ENCODE measurements at places on chromosomes 11 and 22.

DNA sequence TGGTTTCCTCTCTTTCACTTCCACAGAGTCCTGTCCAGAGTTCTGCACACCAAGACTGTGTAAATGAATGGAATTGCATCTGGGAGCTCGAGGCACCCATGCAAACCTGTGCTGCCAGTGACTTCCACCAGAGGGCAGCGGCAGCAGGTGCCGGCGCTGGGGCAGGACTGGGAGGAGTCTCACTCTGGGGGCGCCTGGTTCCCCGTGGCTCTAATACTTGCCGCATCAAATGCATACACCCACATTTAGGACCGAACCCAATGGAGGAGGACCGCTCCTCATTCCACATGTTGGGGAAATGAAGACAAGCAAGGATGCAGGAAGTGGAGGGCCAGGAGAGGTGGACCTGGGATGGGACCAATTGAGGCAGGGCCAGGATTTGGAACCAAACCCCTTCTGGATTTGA, 1.1 kb upstream of the CD6 start:
- peak; percentile 88 for DNase-seq

GRCh38 chr11:107482234-107482633, 24.6 kb upstream of the CWF19L2 start:
- DNase-seq = no peak

- DNase-seq = peak; percentile 16
Observed at GRCh38 chr11:19938169-19938856, 222.0 kb downstream of the DBX1 start.

DNA sequence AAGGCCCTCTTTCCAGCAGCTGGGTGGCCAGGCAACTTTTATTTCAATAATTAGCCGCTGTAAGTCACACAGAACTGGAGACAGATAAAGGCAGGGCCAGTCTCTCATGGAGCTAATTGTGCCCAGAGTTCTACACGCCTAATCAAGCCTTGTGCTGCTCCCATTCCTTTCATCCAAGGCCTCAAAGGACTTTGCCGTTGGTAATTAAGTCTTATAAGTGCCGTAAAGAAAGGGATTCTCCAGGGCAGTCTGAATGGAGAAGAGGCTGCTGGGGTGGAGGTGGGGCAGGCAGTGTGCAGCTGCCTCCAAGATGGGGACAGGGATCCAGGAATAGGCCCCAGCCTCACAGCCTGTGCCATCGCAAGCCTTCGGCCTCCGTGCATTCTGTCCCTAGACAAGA, 357.9 kb downstream of the TENM4 start:
- no peak for DNase-seq

DNA sequence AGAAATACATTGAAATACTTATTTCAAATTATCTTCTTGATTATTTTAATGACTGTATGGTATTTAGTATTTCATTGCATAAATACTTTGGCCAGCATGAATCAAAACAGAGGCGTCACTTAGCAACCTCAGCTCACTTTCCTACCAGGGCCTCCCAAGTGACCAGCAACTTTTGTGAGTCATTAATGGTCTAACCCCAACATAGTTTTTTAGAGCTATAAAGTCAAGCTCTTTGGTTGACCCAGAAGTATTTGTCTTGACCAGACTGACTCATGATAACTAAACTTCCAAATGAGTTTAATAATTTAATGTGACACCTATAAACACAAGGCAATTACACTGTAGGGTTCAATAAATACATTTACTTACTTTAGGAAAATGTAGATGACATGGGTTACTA, 27.9 kb upstream of the RBMXL2 start:
- no peak for DNase-seq

DNA sequence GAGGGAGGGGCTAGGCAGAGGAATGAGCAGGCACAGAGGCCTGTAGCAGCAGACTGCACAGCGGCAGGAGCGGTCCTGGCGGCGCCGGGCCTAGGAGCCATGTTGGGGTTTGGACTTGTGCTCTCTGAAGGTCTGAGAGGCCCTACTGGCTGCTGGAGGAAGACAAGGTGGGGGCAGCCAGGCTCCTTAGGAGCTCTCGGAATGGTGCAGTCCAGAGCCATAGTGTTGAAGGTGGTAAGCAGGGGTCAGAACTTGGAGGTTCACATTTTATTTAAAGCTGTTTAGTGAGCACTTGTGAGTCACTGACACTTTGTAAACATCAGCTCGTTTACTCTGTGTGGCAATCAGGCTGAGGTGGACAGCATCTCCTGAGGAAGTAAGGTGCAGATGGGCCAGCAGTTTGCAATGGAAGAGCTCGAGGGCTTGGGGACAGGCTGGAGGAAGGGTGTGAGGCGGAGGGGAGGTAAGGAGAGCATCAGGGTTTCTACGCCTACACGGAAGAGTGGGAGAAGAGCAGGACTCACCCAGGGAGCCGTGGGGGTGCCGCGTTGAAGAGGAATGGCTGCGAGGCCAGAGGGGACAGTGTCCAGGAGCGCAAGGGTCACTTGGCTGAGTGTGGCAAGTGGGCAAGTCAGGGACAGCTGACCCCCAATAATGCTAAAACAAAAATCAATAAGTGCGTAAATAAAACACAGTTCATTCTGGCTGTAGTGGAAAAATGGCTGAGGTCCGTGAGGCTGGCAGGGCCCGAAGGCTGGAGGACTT, 10.0 kb upstream of the TMEM191C start:
- DNase-seq = no peak

GRCh38 chr22:43391306-43391705, 20.5 kb upstream of the MPPED1 start:
- DNase-seq = no peak

DNA sequence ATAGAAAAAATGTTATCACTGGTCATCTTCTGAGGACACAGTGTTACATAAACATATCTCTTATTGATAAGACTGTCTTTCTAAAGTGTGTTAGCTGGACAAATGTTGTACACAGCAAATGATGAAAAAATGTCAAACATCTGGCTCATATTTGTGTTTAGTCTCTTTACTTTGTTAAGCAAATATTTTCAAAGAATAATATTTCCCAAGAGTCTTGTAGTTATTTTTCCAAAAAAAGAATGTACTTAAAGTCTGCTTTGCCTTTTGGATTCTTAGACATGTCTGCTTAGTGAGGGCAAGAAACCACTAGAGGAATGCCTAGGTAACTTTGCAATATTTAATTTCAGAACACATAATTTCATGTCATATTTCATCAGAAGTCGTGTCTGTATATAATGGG, 23.9 kb upstream of the CCDC179 start:
- no peak for DNase-seq

- no peak for DNase-seq
Observed at GRCh38 chr22:38921120-38921519, 36.3 kb upstream of the APOBEC3A start.

GRCh38 chr11:8767466-8768142, 85.0 kb downstream of the RPL27A start:
- no peak for DNase-seq

DNA sequence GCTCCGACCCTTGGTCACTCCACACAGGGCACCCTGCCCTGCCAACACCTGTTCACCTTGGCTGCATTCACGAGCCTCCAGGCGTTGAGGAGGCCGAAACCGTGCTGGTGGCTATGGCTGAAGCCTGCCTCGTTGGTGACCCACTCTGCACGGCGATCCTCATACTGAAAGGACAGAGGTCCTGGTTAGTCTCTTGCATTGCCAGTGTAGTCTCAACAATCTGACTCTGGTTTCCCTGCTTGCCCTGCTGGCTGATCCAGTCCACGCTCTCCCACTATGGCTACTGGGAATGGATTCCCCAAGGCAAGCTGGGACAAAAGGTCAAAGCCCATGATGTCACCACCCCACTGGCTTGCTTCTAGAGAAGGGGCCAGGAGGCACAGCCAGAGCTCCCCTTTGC, 12.9 kb downstream of the PCSK7 start:
- DNase-seq = no peak

- DNase-seq = no peak
Observed at GRCh38 chr11:65774525-65775306, 6.1 kb downstream of the AP5B1 start.

DNA sequence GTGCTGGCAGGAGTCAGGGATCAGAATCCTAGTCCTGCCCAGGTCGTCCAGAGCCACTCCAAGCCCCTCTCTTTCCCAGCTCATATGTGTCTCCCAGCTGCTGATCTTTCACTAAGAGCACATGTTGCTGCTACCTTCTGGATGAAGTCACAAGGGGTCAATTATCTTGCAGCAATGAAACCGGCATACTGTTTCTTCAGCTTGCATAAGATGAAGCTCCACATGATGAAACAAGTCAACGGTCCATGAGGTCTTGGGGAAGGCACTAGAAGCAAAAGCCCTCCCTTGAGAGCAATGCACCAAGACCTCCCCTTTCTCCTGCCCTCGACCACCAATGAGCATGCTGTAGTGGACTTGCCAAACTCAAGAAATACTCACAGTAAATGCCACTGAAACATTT, 148.9 kb downstream of the TENM4 start:
- DNase-seq = no peak

DNA sequence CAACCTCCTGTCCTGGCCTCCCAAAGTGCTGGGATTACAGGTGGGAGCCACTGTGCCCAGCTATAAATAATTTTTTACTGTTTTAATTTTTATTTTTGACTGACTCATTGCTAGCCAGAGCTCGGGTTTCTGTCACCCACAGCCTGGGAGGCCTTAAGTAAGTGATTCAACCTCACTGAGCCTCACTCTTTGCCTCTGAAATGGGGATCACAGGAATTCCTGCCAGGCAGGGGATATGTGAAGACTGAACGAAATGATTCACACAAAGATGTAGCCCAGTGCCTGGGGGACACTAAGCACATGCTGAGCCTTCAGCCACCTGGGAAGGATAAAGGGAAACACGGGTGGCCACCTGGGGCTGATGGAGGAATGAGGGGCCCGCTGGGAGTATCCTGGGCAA, 3.8 kb upstream of the LRRC74B start:
- DNase-seq = no peak

GRCh38 chr11:134519390-134519750, 107.3 kb upstream of the B3GAT1 start:
- DNase-seq = no peak

DNA sequence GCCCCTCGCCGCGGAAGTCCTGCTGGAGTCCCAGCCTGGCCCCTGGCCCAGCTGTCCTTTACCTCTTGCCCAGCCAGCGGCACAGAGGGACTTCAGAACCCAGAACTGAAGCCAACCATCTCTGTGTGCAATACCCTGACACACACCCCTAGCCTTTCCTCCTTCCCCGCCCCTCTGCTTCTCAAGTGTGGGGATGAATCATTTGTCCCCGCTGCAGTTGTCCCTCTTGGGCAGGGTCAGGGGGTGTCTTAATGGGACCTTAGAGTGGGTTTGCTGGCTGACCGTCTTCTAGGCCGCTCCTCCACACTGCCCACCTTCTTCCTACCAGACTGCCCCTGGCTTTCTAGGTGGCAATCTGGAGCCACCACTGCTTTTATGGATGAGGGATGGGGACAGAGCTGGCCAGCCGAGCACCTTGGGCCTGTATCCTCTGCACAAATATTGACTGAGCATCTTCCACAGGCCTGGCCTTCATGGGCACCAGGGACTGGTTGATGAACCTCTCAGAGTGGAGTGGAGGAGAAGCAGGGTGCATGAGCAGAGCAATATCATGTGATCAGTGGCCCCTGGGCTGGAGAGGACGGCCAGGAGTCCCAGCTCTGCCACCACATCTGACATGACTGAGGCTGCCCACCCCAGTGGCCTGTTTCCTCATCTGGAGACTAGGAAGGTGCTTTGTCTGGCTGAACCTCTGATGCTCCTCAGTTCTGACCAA, 668 bp upstream of the CHST1 start:
- no peak for DNase-seq

GRCh38 chr11:12799334-12799835, 125.2 kb downstream of the TEAD1 start:
- no peak for DNase-seq

GRCh38 chr11:18368221-18368620, 26.1 kb upstream of the LDHA start:
- DNase-seq = no peak

- DNase-seq = no peak
Observed at GRCh38 chr11:130160498-130161155, 1.0 kb downstream of the ST14 start.

- no peak for DNase-seq
Observed at GRCh38 chr11:61893981-61894380, 2.6 kb upstream of the FADS3 start.

- no peak for DNase-seq
Observed at GRCh38 chr22:29171721-29172120, 34.0 kb upstream of the EMID1 start.

- DNase-seq = no peak
Observed at GRCh38 chr22:41387341-41387740, 5.6 kb downstream of the TEF start.

DNA sequence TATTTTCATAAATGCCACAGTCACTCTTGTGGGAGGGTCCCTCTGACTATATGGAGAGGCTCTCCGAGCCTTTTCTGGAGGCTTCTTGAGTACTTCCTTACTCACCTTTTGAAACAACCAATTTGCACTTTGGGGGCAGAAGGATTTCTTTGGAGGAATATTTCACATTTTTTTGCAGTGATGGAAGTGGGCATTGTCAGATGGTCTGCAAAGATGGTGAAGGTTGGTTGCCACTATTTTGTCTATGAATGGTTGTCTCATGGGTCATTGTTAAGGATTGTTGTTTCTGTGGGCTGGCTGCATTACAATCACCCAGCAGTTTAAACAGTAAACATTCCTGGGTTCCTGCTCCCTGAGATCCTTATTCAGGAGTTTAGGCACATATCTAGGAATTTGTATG, 388.2 kb downstream of the TMEM135 start:
- DNase-seq = no peak

- DNase-seq = no peak
Observed at GRCh38 chr11:1640076-1640946, 10.7 kb downstream of the KRTAP5-5 start.

DNA sequence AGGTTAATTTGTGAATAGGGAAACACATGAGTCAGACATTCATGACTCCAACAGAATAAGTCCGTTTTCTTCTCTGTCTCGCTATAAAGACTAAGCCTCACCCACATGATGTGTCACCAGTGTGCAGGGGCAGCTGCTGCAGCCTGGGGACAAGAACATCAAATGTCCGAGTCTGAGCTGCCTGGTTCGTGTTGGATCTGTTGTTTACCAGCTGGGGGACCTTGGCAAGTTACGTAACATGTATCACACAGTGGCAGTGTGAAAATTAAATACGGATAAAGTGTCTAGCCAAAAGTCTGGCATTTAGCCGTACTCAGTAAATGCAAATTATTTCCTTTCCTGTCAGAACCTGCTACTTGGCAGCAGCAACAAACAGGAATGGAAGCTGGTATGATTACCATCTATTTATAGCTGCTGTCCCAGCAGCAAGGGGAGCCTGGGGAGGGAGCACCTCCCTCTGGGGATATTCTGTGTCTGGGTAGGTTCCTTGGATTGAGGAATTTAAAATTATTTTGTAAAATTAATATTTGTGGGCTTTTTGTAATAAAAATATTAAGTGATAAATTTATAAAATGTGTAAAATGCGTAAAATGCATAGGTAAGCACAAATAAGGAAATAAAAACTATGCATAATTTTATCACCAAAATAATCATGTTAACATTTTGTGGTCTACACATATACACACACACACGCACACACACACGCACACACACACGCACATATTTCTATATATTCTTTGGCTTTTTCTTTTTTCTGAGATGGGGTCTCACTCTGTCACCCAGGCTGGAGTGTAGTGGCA, 1.3 kb upstream of the CLDN25 start:
- DNase-seq = no peak

Measured in CD8-positive, alpha-beta T cell (primary cell).